ENCODE measurements at places on chromosomes 5 and 9.

DNA sequence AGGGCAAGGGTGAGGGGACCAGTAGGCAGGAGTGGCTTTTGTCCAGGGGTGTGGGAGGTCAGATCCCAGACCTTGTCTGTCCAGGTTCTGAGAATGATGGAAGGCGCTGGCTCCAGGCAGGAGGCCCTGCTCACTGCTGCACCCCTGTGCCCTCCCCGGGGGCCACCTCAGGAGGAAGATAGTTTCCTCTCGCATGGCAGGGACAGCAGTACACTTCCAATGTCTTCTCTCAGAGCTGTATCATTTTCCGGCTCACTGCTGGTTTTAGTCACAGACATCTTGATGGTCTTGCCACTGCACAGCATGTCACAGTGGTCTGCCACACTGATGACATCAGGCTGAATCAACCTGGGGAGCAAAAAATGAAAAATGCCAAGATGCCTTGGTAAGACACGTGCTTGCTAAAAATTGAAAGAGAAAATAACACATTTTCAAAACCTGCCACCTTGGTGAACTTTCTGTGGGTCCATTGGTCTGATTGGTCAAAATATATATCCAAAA lies 3.3 kb upstream of the SLC6A3 start:
- DNase-seq, result no peak

DNA sequence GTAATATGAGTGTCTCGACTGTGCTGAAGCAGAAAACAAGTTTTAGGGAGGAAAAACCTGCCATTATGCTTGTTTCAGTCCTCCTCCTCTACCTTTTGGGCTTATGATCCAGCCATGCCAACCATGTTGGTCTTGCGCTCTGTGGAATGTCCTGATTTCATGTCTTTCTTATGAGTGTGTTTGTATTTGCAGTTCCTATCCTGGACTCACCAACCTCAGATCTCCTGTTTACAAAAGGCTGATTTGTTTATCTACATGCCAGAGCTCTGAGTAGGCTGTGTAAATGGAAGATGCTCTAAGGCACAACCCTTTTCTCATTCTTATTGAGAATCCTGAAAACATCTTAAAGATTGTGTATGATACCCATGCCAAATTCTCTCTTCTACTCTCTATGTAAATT lies 138.6 kb downstream of the ARHGEF28 start:
- peak; percentile 16 for DNase-seq

DNA sequence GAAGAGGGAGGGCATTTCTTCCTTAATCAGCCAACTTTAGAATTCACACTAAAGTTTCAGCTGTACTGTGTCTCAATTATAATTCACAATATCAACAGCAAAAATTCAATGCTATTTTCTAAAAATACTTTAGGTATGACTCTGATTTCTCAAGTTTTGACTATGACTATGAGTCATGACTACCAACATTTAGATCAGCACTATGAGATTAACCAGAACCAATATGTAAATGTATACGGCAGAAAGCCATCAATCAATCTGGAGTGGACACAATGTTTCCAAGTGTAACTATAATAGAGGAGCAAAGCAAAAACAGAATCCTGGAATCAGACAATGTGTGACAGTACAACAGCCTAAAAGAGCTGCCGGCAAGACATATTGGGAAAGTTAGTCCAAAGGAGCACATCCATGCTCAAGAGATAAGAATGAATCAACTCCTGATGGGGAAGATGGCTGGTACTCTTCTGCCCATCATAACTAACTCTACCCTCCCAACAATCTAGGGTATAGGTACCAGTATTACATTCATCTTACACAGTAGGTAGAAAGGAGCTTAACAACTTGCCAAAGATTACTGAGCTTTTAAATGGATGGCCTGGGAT lies 294.4 kb downstream of the SEMA5A start:
- no peak for DNase-seq

DNA sequence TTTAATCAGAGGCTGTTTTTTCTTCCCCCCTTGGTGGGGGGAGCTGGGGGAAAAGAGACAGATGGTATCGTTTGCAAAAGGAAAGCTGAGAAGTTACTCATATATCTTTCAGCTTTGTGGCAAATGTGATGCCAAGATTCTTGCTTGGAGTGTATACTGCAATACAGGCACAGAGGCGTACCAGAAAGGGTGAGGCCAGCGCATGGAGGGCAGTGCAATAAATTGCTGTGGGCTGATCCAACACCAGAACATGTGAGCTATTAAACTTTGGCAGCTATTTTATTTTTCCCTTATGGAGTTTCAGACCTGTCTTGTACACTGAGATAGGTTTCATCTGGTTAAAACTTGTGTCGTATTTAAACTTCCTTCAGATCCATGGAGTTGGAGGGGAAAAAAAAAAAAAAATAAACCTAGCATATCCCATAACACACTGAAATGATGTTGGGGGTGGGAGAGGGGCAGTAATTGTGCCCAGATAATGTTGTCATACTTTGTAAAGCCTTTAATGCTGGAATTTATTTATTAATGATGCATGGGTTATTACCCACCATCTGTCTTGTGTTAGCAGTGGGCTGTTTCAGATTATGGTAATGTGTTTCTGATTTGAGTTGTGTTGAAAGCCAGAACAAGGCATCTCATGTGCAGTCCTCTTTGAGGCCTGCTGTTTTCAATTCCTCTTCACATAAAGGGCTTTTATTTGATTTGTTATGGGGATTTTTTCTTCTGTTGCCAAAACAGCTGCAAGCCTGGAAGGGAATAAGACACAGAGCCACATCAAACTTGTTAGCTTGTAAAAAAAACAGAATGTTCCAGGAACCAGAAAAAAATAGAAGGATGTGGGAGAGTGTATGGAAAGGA lies 891.3 kb downstream of the TLE1 start:
- DNase-seq, result no peak

- DNase-seq, result no peak
Observed at GRCh38 chr5:87097664-87098063, 170.0 kb upstream of the RASA1 start.

- no peak for DNase-seq
Observed at GRCh38 chr5:139859013-139859412, 63.4 kb downstream of the PSD2 start.

DNA sequence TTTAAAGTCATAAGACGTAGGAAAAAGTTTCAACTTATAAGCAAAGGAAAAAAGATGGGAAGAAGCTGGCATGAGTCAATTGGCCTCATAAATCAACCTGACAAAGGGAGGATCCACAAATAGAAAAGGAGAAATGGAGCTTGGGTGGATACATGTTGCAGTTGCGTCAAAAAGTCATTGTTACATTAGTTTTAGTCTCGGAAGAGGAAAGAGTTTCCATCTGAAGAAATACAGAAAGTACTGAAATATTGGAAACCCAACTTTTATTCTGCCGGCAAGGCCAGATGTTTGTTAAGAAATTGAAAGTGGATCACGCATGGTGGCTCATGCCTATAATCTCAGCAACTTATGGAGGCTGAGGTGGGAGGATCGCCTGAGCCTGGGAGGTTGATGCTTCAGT lies 11.3 kb upstream of the TIMD4 start:
- no peak for DNase-seq

GRCh38 chr5:147507480-147508126 lies 2.3 kb downstream of the DPYSL3 start:
- DNase-seq, result no peak

DNA sequence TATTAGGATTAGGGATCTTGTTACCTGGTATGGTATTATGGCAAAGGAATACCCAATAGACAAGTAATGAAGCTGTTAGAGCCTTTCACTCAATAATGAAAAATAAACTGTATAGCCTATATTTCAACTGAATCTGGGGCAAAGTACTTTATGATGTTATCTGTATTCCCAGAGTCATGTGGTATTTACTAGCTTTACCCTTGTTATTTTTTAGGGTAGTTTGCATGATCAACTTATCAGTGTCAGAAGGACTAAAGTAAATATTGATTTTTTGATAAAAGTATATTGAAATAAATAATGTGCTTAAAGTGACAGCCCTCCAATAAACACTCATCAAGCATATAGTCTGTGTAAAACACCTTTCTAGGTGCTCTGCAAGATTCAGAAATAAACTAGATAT lies 64.6 kb downstream of the MAN2A1 start:
- no peak for DNase-seq

DNA sequence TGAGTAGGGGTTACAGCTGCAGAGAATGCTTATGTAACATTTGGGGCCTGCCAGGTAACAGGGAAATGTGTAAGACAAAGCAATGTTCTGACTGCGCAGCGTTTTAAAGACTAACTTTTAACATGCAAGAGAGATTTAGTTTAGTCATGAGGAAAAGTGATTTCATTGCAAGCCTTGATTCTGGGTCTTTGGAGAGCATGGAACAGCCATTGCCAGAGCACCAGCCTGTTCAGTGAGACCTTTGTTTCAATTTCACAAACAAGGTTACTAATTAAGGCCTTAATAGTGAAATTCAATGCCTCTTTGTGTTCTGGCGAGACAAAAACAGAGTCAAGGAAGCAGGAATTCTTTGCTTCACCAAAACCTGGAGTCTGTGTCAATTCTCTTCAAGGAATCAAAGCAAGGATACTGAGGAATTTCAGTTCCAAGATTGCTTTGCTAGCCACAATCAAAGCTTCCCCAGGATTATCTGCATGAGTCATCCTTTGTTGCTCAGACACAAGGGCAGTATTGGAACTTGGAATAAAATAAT lies 14.4 kb downstream of the CKMT2 start:
- no peak for DNase-seq

- no peak for DNase-seq
Observed at GRCh38 chr9:137438591-137439157, 2.5 kb downstream of the ENTPD8 start.

- no peak for DNase-seq
Observed at GRCh38 chr5:145673786-145674185, 161.4 kb downstream of the PRELID2 start.
